Fibroblast of lung (primary cell): ENCODE measurements at places on chromosomes 2 and 18. TPM values are rescaled to one million over a fixed set of nuclear protein-coding genes. Genes with fewer than 3 reads are reported as not detected.
A peak's percentile ranks its signal among the peaks of the same experiment; 100 is the strongest.

DNA sequence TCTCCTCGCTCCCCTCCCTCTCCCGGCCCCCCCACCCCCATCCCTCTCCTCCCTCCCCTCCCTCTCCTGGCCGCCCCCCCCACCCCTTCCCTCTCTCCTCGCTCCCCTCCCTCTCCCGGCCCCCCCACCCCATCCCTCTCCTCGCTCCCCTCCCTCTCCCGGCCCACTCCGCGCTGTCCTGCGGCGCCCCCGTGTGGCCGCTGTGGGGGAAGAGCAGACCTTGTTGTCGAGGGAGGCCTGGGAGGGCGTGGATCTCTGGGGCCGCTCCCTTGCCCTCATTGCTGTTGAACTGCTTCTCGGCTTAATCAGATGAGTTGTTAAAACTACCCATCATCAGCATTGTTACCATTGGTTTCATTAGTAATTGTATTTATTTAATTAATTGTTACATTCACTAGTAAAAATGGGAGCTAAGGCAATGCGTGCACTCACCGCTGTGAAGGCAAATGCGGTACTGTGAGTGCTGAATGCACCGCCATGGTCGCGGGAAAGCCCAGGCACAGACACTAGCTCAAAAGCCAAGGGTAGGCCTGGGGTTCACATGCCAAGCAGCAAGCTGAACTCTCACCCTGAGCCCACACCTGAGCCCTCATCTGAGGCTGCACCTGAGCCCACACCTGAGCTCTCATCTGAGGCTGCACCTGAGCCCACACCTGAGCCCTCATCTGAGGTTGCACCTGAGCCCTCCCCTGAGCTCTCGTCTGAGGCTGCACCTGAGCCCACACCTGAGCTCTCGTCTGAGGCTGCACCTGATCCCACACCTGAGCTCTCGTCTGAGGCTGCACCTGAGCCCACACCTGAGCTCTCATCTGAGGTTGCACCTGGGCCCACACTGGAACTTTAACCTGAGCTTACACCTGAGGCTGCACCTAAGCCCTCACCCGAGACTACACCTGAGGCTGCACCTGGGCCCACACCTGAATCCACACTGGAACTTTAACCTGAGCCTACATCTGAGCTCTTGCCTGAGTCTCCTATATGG lies 8.8 kb downstream of the RTP5 start:
- DNase-seq: peak; percentile 70

DNA sequence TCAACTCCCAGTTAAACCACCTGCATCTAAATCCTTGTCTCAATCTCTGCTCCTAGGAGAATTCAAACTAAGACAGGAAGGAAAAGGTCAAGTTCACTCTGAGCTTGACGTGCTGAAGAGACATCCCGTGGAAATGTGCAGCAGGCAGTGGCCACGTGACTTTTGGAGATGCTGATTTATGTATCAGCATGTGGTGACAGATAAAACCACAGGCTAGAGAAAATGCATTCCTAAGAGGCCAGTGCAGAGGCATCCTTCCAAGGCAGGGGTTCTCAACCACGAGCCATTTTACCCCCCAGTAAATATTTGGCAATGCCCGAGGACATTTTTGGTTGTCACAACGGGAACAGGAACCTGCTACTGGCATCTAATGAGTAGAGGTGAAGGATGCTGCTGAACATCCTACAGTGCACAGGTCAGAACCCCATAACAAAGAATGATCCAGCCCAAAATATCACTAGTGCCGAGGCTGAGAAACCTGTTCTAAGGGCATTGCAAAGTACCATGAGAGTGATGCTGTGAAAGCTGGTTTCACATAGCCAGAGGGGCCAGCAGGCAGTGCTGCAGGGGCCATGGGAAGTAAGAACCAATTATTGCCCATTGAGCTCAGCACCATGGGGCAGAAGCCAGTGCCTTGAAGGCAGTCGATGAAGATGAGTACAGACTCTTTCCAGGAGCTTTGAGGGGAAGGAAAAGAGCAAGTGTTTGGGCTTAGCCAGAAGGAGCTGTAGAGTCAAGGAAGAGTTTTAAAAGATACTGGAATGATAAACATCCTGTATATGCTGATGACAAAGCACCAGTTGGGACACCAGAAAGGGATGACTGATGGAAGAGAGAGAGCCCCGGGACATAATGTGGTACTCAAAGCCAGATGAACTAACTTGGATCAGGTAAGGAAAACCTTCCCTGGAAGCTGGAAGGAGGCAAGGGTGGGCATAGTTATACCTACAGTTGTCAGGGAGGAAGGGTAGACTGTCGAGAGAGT lies 174.6 kb downstream of the HAUS1 start:
- peak; percentile 74 for DNase-seq

- no peak for DNase-seq
These were observed 779.5 kb upstream of the LRRTM1 start for GRCh38 chr2:81084101-81084500.

GRCh38 chr2:237725661-237726060 lies 72.9 kb upstream of the RBM44 start:
- DNase-seq: peak; percentile 39

The AQP12A gene
- total RNA-seq: not detected in 2 replicates

- no peak for DNase-seq
These were observed 114.6 kb upstream of the CCDC68 start for GRCh38 chr18:55073834-55074233.

The NEU2 gene
- not detected in 2 replicates for total RNA-seq

GRCh38 chr2:33782395-33783230 lies 183.5 kb upstream of the FAM98A start:
- no peak for DNase-seq

GRCh38 chr2:57703407-57703806 lies 343.2 kb upstream of the VRK2 start:
- no peak for DNase-seq

GRCh38 chr18:32093102-32093511 lies 1.4 kb downstream of the RNF138 start:
- peak; percentile 67 for DNase-seq

The CFAP65 gene
- total RNA-seq: not detected in 2 replicates

DNA sequence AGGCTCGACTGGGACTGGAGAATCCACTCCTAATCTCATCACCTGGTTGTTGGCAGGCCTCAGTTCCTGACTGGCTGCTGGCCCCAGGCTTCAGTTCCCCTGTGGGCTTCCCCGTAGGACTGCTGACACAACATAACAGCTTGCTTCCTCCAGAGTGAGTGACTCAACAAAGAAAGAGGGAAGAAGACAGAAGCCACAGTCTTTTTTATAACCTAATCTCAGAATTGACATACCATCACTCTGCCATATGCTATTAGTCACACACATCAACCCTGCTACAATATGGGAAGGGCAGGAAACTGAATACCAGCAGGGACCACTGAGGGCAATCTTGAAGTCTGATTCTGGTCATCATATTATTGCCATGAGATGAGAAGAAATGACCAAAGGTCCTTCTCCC lies 76.8 kb upstream of the SLC14A2 start:
- no peak for DNase-seq

DNA sequence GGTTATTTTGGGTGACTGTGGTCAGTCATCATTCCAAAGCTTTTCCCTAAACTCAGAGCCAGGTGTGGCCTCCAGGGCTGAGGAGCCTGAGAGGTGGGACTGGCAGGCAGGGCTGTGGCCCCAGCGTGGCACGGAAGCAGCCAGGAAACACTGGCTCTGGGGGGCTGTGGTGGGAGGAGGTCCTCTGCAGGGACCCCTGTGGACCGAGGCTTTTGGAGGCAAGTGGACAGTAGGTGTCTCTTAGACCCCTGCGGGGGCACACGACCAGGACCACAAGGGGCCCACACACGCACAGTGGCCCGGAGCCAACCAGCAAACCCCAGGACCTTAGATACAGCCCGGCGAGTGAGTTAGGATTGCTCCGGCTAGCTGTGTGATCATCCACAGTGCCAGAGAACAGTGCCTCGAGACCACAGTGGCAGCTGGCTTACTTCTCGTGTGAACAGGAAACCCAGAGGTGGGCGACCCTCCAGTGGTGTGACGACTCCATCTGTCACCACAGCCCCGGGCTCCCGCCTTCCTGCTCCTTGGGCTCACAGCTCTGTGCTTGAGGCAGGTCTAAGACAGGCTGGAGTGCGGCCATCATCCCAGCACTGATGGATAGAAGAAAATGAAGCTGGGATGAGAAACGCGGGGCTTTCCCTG lies 1.6 kb upstream of the RTP5 start:
- DNase-seq: no peak

The CEP76 gene
- 8.1 and 8.5 TPM in 2 replicates for total RNA-seq

DNA sequence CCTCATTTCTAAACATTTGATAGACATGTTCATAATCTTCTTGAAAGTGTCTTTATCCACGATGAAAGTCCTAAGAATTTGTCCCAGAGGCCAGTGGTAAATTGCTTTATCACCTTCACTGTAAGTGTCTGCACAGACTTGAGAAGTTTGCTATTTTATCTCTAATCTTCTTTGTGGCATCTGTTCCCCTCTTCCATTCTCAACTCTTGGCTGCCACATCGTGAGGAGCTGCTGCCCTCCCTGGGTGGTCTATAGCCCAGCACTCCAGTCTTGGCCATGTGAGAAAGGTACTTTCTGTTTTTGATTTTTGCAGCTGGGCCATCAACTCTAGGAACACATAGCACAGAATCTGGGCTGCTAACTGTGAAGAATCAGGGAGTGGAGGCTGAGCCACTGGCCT lies 45.5 kb downstream of the SLC14A2 start:
- DNase-seq: no peak

DNA sequence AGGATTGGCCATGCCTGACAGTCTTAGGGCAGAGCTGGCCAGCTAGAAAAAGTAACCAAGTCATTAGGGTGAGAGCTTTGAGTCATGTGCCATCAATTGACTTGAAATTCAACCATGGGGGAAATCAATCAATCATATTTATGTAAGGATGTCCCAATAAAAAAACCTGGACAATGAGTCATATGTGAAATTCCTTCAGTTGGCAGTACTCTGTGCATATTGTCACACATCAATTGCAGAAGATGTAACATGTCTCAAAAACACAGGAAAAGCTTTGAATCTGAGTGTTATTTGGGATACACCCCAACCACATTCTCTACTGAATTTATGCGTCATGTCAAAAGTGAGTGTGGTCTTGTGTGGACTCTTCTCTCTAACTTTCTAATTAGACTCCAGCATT lies 1004.1 kb upstream of the NRXN1 start:
- DNase-seq: no peak

DNA sequence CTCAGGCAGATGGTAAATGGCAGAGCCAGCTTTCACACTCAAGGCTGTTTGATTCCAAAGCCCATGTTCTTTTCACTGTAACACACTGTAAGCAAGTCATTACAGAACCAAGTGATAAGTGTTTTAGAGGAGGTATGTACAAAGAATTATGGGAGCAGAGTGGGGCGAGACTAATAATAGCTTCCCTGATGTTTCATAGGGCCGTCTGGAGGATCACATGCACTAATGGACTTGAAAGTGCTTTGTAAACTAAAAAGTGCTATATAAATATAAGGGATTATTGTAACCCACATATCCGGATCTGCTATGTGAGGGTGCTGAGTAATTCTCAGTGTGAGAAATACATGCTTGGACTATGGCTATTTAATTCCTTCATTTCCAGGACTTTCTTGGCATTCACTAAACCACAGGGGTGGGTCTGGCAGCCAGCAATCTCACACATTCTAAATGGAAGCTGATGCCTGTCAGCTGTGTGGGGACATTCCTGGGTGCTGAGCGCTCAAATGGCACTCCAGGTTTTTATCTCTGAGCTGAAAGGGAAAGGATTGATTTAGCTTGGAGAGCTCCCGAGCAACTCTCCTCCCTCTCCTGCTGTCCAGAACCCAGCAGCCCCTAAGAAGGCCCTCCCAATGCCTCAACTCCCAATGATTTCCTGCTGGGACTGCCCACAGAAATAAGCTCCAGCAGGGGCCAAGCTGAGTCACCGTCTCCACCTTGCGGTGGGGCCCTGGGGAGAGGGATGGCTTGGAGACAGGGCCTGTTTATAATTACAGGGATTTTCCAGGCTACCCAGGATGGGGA lies 222.8 kb downstream of the SOX11 start:
- DNase-seq: peak; percentile 98

- DNase-seq: peak; percentile 81
These were observed 25.1 kb upstream of the ME2 start for GRCh38 chr18:50853863-50854271.

DNA sequence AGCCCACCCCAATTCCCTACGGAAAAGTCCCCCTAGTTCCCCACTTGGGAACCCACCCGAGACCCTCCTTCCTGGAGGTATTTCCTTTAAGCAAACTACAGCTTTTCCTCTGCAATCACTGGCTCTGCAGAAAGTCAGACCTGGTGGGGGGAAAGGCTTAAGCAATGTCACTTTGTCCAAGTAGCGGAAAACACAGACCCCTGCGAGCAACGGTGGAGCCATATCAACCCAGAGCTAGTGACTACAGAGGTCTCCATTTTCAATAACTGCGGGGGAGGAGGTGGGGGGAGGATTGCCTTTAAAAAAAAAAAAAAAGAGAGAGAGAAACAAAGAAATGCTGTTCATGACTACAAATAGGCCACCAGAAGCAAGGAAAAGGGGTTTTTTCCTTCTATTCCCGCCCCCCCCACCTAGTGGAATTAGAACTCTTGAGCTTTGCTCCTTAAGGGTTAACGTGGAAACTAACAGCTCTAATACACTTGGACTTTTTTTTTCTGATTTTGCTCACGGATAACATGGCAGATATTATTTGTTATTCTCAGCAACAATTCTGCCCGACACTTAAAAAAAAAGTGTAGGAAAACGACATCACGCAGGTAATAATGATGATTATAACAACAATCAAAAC lies 1.1 kb upstream of the FRZB start:
- DNase-seq: no peak

The CCDC150 gene
- 3.9 and 5.1 TPM in 2 replicates for total RNA-seq

GRCh38 chr2:45852450-45853150 lies 201.1 kb downstream of the PRKCE start:
- no peak for DNase-seq

DNA sequence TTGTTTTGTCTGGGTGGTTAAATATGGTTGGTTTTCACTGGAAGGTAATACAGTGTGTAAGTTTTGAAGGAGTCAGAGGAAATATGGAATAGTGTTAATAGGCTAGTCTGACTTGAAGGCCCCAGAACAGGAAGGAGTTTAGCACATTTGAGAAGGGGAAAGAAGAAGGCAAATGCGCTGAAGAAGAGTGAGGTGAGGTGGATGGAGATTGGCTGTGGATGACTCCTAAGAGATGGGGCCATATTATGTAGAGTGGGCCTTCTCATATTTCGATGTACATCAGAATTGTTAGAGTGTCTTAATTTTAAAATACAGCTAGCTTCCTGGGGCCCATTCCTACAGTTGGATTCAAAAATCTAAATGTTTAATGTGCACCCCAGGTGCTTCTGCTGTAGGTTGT lies 61.0 kb downstream of the GLS start:
- DNase-seq: no peak

GRCh38 chr2:83997889-83998288 lies 461.2 kb downstream of the SUCLG1 start:
- DNase-seq: no peak

DNA sequence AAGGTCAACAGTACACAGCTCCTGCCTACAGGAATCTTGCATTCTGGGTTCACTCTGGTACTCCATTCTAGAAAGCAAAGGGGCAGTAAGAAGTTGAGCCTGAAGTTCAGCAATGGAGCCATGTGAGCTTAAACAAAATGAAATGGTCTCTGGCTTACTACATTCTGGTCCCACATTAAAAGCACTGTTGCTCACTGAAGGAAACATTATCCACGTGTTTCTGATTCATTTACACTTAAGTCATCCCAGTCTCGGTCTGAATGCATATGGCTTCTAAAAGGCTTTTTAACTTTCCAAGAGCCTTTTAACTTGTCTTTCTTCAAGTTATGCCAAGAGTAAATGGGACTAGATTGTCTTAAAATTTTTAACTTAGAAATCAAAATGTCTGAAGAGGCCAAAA lies 177.8 kb downstream of the LNPK start:
- peak; percentile 40 for DNase-seq

- DNase-seq: peak; percentile 77
These were observed 105.1 kb downstream of the NUP35 start for GRCh38 chr2:183229386-183229785.

The PRSS56 gene
- not detected in 2 replicates for total RNA-seq
